ENCODE measurements at places on chromosomes 11 and 22.
A peak's percentile ranks its signal among the peaks of the same experiment; 100 is the strongest.

GRCh38 chr11:45089676-45090499 lies 56.6 kb upstream of the PRDM11 start:
- DNase-seq, result no peak

- DNase-seq, result no peak
Observed at GRCh38 chr11:9868641-9869040, 204.8 kb downstream of the SWAP70 start.

DNA sequence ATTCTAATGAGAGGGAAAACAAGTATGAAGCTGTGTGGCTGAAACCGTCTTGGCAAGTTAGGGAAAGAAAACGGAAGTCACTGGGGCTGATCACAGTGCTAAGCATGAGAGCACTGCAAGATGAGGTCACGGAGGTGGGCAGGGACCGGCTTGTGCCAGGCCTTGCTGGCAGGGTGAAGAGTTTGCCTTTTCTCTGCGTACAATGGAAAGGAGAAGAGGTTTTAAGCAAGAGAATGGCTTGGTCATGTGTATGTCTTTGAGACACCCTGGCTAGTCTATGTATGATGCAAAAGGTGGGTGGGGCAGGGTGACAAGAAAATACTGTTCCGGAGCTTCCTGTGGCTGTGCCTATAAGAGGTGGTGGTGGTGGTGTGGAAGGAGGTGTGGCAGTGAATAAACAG lies 567.9 kb downstream of the NTM start:
- DNase-seq, result no peak

DNA sequence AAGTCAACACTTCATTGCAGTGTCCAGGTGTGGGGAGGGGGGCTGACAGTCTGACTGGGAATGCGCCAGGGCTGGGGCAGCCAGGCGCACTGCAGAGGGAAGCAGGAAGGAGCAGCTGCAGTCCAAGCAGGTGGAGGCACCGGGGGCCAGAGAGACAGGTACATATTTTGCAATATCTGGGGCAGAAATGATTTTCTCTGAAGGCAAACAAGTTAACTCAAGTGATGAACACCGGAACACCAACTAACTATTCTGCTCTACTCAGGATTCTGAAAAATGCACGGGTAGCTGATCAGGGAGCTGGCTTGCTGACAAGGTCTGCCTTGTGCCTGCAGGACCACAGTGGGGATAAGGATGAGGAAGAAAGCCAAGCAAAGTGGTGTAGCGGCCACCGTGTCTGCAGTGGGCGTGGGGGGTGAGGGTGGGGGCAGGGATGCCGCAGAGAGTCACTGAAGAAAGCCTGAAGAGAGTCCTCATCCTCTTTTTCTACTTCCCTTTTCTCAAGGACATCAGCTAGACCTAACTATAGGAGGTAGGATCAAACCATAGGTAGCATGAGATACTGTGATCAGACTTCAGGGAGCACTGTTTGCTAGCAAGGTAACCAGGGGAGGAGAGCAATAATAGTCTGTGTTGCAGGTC lies 83.4 kb downstream of the SCN3B start:
- DNase-seq, result no peak

DNA sequence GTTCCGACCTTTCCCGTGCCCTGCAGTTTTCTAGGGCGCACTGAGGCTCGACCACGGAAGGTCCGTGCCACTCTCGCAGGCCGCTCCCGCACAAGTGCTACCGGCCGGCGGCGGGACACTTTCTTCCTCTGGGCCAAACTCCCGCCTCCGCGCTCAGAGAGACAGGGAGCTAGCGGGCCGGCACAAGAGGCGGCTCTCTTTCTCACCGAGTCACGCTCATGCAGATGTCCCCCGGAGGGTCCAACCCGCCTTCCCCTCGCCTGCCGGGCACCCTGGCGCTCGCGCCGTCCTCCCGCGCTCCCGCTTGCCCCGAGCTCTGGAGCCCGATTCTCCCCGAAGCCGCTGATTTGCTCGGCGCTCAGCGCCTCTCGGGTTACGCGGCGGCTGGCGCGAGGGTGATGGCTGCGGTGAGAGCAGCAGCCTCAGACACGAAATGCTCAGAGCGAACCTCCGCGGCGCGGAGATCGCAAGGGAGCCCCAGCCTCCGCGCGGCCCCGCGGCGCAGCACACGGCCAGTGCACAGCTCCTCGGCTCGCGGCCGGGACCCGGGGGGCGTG lies 1.0 kb downstream of the LMO1 start:
- peak; percentile 25 for DNase-seq

DNA sequence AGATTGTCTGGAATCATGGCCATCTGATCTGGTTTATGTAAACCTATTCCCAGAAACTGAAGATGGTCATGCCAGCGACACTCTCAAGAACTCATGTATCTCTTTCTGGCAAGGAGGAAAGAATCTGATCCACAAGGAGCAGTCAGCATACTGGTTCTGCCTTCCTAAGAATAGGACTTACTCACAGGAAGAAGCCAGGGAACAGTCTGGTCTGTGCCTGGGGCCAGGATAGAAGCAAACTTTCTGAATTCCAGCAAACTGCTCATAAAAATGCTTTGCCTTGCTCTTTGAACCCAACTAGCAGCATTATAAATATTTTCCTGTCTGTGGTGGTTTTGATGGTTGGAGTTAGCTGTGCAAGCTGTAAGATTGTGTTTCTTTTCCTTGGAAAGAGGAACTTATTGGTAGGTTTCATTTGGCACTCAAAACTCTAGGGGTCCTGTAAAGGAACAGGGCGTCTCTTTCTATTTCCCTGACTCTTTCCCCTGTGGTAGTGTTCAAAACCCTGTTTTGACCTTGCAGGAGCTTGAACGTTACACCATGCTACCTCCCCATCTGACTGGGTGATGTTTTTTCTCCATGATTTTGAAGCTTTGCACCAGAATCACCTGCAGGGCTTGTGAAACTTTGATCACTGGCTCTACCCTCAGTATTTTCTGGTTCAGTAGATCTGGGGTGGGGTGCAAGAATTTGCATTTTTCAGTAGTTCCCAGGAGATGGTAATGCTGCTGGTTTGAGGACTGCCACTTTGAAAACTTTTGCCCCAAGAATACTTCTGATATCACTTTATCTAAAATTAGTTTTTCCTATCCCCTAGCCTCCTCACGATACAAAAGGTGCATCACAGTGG lies 627.8 kb upstream of the ANO5 start:
- DNase-seq, result no peak

- no peak for DNase-seq
Observed at GRCh38 chr11:129911298-129911697, 15.9 kb upstream of the NFRKB start.

DNA sequence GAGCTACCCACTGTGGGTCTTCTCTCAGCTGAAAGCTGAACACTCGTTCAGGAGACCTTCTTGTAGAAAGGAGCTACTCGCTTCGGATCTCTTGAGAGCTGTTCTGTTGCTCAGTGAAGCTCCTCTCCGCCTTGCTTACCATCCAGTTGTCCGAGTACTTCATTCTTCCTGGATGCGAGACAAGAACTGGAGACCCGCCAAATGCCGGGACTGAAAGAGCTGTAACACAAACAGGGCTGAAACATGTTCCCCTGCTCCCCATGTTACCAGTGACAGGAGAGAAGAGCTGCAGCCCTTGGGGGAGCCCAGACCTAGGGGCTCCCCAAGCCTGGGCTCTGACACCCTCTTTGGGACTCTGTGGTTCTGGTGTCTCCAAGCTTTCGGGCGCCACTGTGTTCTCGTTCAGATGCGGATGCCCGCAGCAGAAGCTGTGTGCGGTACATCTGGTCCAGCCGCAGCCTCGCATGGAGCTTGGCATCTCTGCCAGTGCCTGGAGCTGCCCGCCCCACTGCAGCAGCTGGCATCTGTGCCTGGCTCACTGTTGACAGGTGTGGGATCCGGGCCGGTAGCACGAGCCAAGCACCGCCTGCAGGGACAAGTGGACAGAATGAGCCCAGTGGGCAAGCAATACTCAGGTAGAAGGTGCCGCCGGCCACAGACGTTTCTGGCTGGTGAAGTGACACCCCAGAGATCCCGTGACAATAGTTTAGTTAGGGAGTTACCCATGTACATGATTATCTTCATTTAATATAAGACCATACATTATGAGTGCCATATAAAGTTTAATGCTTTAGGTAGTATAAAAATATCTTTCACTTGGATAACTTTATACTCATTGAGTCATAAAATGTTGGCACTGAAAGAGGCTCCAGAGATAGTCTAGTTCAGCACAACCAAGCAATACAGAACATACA lies 49.1 kb downstream of the EMSY start:
- no peak for DNase-seq

DNA sequence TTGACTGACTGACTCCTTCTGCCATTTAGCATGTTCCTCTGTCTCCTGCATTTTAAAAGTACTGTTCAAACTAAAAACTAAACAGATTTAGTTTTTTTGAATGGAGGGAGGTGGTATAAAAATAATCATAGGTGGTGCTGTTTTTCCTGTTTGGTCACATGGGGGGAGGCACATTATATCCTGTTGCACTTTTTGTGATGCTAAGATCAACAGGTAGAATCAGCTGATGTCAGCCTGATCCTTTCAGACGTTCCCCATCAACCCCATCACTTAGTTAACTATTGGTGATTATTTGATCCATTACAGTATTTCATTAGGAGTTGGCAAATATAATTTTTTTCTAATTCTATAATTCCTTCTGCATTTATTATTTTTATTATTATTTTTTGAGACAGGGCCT lies 5.1 kb upstream of the OSBP2 start:
- no peak for DNase-seq

GRCh38 chr22:38704654-38705234 lies 1.0 kb upstream of the GTPBP1 start:
- DNase-seq, result no peak

- DNase-seq, result no peak
Observed at GRCh38 chr11:107916671-107917241, 11.5 kb upstream of the RAB39A start.

- DNase-seq, result no peak
Observed at GRCh38 chr11:43802509-43802908, 78.1 kb upstream of the ALKBH3 start.

DNA sequence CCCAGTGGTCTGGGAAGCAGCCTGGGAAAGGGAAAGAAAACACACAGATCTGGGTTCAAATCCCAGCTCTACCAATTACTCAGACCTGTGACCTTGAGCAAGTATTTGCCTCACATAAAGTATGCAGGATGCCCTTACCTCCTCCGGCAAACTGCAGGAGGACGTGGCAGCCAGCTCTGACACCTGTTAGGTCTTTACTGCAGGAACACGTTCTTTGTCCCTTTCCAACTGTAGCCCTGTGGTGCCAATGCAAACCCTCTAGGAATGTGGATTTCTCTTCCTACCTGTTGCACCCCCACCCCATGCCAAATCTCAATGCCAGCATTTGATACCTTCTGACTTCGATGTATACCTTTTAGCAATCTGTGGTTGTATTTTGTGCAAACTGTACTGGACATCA lies 6.0 kb downstream of the CPT1A start:
- DNase-seq, result no peak

DNA sequence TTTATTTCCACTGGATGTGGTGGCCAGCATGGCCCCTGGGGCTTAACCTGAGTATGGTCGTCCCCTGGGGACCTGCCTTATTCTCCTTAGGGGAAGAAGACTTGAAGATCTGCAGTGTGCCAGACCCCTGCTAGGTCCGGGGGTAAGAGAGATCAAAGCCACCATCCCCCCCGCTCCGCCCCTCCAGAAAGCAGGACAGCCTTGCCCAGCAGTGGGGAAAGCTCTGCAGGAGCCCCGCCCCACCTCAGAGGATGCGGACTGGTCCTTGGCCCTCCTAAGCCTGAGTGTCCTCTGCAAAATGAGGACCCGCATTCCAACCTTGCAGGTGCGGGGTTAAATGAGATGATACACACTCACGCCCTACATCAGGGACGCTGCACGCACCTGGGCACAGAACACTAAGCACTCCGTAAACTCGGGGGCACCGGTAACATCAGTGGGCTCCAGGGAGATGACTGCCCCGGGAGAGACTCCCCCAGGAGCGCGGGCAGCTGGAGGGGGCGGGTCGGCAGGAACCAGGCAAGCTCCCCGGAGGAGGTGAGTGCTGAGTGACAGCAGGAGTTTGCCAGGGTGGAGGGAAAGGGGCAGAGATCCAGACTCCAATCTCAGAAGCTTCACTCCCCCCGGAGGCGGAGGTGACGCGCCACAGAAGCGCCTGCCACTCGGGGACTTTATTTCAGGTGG lies 564 bp upstream of the ANO1 start:
- no peak for DNase-seq

GRCh38 chr11:30859669-30860068 lies 273.5 kb upstream of the MPPED2 start:
- DNase-seq, result no peak

- no peak for DNase-seq
Observed at GRCh38 chr22:32994041-32994830, 63.9 kb downstream of the SYN3 start.

GRCh38 chr11:64744544-64745188 lies 724 bp upstream of the RASGRP2 start:
- DNase-seq, result no peak

GRCh38 chr11:88411265-88411664 lies 73.7 kb upstream of the CTSC start:
- DNase-seq, result peak; percentile 53

DNA sequence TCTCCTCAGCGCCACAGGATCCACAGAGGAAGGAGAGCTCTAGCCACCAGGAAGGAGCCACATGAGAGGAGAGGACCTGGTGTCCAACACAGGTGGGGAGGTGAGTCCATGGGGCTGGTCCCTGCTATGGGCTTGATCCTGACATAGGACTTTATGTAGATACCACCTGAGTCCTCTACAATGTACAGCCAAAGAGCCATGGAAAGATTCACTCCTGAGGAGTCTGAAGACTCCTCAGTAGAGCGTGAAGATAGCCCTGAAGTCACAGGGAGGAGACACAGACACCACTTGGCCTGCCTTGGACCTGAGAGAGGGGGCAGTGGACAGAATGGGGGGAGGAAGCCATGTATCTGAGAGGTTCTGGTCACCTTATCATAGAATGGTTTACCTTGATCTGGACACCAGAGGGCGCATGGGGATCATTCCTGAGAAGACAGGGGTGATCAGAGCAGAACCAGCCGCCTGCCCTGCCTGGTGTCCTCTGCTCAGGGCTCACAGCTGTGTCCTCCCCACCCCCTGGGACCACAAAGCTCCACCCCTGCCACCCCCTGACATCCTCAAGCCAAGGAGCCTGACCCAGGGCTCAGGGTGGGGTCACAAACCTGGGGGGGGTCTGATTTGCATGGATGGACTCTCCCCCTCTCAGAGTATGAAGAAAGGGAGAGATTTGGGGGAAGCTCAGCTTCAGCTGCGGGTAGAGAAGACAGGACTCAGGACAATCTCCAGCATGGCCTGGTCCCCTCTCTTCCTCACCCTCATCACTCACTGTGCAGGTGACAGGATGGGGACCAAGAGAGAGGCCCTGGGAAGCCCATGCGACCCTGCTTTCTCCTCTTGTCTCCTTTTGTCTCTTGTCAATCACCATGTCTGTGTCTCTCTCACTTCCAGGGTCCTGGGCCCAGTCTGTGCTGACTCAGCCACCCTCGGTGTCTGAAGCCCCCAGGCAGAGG lies 77.0 kb downstream of the ZNF280B start:
- no peak for DNase-seq
